ENCODE measurements at places on chromosomes 7 and 10.
A peak's percentile ranks its signal among the peaks of the same experiment; 100 is the strongest.

DNA sequence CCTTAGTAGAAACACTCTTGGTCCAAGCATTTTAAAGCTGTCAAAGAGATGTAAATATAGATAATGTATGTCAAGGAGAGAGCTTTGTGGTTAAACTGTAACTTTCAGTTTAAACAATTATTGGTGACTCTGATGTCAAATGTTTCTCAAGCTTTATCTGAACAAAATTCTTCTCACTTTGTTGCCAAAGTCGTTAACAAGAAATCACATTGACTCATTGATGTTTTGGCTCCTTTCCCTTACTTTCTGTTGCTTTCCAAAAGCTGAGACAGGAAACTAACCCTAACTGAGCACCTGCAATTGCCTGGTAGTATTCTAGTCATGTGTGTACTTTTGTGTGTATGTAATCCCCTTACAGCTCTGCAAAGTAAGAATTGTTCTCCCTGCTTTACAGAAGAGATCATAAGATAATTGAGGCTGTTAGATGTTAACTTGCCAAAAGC lies 108.5 kb downstream of the CFTR start:
- DNase-seq = peak; percentile 81

DNA sequence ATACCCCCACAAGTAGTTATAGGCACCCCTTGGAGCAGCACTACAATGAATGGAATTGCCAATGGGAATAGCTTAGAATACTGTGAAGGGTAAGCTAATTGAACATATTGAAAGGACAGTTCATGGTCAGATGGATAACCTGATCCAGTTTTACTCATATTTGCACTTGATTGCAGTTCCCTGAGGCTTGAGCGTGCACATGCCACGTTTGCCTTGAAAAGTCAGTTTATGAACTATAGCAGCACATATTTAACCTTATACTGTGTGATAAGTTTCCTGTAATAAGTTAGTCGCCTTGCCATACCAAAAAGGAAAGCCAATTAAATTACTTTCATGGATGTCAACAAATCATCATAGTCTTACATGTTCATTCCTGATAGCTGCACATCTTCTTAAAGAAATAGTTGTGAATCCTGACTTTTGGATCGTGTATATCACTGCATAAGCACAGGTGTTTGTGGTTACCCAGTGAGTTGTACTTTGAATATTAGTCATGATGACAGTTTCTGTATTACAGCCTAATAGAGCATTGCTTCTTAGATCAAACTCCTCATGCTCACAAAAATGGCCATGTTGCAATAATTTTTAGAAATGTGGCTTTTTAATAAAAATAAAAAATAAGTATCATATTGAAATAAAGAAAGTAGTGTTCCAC lies 21.6 kb downstream of the DNTT start:
- DNase-seq = no peak

GRCh38 chr10:1097436-1097835 lies 41.3 kb downstream of the WDR37 start:
- no peak for DNase-seq

DNA sequence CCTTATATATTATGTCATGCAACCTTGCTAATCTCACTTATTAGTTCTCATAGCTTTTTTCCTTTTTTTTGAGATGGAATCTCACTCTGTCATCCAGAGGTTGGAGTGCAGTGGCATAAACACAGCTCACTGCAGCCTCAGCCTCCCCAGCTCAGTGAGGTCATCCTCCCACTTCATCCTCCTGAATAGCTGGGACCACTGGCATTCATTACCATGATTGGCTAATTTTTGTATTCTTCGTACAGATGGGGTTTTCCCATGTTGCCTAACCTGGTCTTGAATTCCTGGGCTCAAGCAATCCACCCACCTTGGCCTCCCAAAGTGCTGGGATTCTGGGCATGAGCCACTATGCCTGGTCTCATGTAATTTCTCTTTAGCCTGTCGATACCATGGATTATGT lies 89.1 kb upstream of the TRIM24 start:
- peak; percentile 4 for DNase-seq

DNA sequence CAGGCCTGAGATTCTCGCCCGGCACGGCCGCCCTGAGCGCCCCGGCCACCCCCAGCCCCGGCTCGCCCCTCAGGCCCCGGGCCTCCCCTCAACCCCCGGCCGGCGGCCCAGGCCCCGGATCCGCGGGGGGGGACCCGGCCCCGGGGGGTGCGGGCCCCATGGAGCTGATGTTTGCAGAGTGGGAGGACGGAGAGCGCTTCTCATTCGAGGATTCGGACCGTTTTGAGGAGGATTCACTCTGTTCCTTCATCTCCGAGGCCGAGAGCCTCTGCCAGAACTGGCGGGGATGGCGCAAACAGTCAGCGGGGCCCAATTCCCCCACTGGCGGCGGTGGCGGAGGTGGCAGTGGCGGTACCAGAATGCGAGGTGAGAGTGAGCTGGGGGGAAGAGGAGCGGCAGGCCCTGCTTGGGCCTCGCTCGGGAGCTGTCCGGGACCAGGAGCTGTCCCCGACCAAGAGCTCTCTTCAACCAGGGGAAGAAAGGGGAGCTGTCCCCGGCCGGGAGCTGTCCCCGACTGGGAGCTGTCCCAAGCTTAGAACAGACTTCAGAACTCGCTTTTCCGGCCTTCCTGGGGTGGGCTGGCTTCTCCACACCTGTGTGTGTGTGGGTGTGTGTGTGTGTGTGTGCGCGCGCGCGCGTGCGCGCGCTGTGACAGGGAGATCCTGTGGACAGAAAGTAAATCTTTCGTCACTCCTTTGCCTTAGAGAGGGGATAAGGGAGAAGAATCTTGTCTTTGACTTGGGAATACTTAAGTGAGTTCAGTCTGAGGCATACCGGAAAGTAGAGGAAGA lies 510 bp downstream of the ZSWIM8 start:
- peak; percentile 70 for DNase-seq

GRCh38 chr7:7719236-7719635 lies 829 bp upstream of the RPA3 start:
- peak; percentile 99 for DNase-seq

DNA sequence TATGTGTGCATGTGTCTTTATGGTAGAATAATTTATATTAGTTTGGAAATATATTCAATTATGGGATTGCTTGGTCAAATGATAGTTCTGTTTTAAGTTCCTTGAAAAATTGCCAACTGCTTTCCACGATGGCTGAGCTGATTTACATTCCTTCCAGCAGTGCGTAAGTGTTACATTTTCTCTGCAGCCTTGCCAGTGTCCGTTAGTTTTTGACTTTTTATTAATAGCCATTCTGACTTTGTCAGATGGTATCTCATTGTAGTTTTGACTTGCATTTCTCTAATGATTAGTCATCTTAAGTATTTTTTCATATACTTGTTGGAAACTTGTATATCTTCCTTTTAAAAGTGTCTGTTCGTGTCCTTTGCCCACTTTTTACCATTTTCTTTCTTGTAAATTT lies 434.2 kb upstream of the POT1 start:
- DNase-seq = peak; percentile 9

DNA sequence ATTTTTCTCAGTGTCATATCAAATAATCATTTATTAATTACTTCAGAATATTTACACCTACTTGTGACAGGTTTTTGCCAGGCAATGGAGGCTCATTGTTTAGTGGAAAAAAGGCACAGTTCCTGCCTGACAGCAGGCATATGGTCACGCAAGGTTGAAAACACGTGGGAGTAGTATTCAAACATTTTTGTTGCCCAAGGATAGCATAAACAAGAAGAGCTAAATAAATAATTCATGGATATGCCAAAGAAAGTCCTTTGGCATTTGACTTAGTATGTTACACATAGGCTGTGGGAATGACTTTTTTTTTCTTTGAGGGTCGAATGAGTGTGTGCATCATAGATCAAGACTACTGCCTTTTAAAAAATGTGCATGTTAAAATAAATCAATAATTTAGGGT lies 120.5 kb upstream of the SEMA3E start:
- DNase-seq = no peak

GRCh38 chr7:18518555-18518954 lies 23.0 kb downstream of the HDAC9 start:
- DNase-seq = no peak

GRCh38 chr10:19839090-19839489 lies 22.9 kb downstream of the PLXDC2 start:
- DNase-seq = no peak

DNA sequence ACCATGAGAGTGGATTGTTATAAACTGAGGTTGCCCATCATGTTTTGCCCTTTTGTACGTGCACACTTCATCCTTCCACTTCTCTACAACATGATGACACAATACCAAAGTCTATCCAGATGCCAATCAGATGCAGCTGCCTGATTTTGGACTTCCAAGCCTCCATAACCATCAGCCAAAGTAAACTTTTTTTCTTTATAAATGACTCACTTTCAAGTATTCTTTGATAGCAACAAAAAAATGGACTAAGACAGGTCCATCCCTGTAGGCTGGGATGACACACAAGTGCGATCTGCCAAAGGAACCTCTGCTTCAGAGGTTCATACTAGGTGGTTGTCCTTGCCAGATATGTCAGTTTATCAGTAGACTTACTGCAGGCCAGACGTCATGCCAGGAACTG lies 320.2 kb upstream of the FZD1 start:
- no peak for DNase-seq

- peak; percentile 78 for DNase-seq
Observed at GRCh38 chr7:100584683-100585510, 1.0 kb downstream of the LRCH4 start.

GRCh38 chr7:130845581-130846085 lies 111.6 kb upstream of the KLF14 start:
- peak; percentile 92 for DNase-seq

DNA sequence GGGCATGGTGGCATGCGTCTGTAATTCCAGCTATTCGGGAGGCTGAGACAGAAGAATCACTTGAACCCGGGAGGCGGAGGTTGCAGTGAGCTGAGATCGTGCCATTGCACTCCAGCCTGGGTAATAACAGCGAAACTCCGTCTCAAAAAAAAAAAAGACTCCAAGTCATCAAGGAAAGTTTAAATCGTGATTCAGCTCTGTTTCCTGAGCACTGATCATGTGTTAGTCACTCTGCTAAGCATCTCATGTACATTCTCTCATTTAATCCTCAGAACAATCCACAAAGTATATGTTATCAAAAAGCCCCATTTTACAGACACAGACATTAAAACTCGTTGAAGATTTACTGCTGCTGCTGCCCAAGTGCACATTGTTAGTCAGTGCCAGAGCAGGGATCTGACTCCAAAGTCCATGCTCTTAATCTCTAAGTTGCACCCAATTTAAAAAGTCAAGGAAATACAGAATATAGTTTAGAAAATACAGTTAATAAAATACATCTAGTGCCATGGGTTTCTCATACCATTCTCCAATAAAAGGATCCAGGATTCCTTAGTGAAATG lies 6.2 kb downstream of the PIK3AP1 start:
- DNase-seq = peak; percentile 79

- no peak for DNase-seq
Observed at GRCh38 chr7:79011921-79012320, 441.5 kb downstream of the MAGI2 start.

DNA sequence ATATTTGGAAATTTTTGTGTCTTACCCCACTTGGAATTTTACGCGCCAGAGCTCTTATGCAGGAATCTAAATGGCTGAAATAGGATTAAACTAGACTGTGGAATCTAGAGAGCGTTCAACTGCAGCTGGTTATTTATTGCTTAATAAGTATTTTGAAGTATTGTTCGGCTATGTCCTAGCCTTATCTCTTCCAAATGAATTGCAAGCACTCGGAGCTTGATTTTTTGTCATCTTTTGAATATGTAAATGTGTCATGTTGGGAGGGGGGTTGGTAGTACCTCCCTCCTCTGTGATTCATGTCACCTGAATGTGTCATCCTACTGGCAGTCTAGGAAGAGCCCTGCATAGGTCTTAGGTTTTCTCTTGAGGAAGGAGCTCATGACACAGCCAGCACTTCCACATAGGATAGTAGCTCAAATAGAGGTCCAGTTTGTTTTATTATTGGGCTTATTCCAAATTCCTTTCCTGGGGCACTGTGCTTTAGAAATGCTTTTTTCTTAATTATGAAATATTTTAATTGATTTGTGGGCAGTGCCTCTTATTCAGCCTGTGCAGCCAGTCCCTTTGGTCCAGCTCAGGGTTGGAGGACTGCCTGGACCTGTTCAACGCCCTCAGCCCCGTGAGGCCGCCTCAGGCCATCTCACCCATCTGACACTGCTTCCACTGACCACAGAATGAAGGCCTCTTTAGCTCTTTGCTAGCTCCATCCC lies 22.5 kb upstream of the TRIL start:
- DNase-seq = no peak

DNA sequence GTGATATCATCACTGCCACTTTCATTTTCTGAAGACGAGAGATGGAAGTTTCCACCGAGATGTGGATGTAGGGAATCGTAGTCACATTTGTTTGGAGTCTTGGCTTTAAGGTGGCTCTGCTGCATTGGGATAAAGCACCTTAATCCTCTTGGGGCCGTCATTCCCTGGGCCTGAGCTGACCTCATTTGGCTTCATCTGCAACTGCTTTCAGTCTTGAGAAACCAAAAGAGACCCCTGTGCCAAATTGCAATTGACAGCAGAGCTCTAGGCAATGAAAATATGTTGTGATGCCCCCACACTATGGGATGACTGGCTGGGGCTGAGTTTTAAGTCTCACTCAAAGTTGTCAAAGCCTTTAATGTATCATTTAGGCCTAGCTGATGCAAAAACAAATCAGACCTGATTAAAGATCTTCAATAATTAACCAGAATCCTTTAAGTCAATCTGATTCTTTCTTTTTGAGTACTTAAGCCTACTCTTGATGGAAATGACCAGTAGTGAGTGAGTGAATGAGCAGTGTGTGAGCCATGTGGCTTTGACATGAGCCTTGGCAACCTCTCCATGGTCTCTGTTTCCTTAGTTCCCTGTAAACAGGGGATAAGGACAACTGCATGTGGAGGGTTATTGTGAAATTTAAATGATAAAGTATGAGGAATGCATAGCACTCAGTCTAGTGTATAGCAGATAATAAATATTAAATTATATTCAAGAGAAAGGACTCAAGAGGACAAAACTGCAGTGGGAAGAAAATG lies 155.0 kb downstream of the BMPER start:
- DNase-seq = peak; percentile 93

DNA sequence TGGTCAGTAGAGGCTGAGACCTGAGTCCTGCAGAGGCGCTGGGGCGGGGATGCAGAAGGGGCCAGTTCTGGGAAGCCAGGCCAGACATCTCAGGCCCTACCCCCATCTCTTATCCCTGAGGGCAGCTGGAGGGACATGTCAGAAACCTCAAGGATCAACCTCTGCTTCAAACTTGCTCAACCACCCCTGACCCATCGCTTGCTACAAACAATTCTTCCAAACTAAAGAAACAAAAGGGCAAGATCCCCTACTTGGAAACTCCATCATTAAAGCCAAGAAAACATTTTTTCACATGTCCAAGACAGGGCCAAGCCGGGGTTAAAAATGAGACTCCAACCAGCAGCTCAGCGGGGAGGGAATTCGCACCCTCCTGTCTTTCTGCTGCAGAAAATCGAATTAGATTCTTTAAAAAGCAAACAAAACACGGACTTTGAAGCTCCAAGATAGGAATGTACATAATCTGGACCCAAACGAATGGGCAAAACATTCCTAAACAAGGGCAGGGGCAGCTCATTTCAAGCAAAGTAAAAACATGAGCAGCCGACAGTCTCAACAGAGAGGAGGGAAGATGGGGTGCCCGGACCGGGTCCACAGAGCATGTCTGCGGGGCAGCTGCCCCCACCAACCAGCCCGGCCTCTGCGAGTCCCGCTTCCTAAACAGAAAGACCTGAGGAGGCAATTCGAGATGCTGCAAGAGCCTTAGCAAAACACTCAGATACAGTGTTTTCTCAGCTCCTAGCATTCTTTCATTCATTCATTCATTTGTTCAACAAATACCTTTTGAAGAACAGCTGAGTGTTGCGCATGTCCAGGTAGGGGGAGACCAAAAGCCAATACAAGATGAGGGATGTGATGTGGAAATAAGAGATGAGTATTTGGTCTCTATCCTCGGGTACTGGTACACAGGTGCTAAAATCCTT lies 44.8 kb downstream of the CHST15 start:
- no peak for DNase-seq
